Activated gamma-delta T cell treated with Interleukin-2 at 50 U/mL for 16 hours (primary cell): ENCODE measurements at places on chromosomes 6 and 20.

GRCh38 chr20:58703765-58704371 is 11.3 kb downstream of the NPEPL1 start:
- DNase-seq: no peak

DNA sequence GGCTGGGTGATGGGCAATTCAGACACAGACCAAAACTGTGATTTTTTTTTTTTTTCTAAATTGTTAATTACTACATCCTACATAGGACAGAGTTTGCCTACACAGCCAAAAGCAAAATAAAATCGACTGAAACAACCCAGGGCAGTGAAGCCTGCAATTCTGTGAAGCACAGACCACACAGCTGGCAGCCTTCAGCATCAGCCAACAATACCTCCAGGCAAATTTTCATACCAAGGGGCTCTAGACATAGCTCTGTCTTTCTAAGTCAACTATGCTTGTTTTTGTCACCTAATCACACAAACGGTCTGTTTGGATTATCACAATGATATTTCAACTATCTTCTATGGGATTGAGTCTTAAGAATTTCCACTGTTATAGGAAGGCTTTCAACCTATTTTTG is 17.6 kb downstream of the RMND1 start:
- DNase-seq: no peak

DNA sequence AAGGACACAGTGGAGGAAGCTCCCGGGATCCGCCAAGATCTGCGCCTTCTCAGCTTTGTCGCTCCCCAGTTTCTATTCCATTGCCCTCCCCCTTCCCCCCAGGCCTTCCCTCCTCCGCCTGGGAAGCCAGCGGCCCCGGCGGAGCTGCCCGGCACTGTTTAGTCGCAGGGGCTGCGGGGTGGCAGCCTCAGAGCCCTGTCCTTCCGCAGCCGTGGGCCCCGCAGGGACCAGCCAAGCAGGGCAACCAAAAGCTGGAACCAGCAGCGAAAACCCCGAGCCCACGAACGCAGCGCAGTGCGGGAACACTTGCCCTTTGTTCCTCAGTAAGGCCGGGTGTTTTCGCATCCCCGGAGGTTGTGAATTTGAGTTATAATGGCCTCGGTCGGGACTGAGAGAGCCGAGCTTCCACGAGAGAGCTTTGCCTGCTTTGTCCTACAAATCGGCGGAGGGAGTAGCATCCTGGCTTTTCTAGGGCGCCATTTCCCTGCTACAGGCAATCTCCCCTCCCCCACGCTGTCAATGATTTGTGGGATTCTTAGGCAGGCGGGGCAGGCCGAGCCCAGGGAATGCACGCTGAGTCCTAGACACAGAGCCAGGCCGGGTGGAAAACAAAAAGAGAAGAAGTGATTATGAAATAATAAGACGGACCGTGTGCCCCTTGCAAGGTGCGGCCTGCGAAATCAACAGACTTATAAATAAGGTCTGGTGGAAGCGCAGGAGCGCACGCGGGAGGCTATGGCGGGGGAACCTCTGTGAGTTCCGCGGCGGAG is 4.0 kb upstream of the TUBB2B start:
- DNase-seq: no peak

GRCh38 chr6:135622081-135622480 is 124.5 kb upstream of the AHI1 start:
- DNase-seq: no peak

DNA sequence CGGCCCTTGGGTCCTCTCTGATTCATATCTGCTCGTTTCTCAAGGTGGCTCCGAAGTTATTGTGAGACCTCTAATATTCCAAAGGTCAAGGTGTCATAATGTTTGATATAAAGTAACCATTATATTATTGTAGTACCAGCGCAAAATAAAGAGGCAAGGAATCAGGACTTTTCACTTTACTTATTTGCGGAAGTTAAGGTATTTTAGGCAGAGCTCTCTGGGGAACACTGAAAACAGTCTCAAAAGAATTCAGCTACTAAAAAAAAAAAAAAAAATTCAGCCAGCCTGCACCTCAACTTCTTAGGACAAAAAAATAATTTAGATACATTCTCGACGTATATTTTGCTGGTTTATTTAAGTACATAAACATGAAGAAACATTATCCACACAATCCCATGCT is 2.4 kb downstream of the OSER1 start:
- DNase-seq: no peak

DNA sequence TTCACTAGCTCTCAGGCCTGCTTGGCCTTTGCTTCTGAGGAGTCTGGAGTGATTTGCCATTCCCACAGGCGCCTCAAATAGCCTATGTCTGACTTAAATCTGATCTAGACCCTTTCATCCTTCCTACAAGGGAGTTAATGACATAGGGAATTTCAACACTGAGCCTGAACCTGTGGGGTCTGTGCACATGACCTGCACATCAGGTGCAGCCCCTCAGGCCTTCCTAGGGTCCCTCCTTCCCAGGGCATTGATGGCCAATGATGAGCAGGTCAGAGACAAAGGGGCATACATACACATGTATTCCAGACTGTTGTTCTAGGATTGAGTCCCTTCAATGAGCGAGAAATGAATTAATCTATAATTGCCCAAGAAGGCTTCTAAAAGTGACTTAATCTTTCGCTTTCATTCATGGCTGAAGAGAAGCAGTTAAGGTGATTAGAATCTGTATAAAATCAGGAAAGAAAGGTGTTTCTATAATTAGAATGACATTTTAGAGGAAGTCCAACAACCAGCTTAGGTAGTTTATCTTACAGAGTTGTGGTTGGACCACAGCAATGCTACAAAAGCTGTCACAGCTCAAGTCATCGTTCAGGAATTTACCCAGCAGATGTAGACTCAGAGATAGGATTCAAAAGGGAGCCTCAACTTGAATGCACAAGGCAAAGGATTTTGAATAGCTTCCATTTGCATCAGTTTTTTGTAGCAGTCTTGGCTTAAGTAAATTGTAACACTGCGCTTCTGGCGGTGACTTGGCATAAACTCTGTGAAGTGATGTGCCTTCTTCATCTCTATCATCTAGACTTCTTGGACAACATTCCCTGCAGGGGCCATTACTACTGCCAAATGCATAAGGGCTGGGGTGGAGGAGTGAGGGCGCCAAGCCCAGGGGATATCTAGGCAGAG is 27.0 kb upstream of the TBC1D7 start:
- no peak for DNase-seq

DNA sequence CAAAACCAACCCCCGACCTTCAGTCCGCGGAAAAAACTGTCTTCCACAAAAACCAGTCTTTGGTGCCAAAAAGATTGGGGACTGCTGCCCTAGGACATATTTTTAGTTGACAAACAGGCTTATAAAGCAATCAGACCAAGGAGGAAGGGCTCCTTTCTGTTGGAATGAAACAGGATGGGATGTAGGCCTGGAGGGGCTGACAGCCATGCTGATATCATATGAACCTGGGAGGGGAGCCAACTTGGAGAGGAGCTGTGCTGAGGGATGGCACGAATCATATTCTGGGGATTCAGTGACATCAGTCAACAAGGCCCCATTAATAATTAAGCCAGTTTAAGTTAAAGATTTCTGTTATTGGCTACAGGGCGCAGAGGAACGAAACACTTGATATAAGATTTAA is 225.4 kb upstream of the TSHZ2 start:
- no peak for DNase-seq

DNA sequence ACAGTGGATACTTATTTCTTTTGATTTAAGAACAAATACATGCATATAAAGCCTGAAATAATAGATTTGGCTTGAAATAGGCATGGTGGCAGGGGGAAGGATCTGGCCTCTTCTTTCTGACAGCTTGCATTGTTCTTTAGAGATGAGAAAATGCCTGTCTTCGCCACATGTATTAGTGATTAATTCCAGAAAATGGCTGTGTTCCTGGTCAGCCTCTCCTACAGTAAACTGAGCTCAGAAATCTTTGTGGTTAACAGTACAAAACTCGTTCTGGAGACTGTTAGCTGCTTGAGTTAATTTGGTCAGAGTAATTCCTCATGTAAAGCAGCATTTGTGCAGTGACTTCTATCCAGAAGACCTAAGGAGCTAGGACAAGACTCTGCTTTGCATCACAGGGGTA is 151.5 kb downstream of the EYA4 start:
- DNase-seq: no peak

DNA sequence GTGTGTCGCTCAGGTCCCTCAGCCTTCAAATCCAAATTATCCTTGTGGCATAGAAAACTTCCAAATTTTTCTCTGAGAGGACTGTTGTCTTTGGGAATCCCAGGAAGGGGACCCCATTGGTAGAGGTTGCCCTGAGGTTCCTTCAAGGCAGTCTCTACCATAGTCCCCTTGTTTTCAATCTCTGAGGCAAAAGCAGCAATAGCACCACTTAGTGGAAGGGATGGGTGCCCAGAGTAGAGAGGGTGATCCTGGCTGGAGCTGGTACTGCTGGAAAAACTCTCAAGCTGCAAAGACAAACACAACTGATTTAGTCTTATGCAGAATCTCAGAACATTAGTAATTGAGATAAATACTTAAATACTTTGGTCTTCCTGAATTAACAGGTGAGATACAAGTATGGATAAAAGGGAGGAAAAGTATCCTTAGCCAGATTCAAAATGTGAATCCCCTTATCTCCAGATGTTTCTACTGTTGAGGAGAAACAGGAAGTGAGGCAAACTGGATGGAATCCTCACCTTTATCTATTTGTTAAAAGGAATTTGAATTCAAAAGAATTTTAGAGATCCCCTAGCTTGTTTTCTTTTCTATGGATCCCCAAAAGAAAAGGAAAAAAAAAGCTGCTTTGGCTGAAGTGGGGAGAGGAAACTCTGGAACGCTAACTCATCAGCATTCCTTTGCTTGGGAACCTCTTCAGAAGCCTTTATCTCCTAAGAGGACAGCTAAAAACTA is 13.4 kb downstream of the ZNF318 start:
- no peak for DNase-seq

DNA sequence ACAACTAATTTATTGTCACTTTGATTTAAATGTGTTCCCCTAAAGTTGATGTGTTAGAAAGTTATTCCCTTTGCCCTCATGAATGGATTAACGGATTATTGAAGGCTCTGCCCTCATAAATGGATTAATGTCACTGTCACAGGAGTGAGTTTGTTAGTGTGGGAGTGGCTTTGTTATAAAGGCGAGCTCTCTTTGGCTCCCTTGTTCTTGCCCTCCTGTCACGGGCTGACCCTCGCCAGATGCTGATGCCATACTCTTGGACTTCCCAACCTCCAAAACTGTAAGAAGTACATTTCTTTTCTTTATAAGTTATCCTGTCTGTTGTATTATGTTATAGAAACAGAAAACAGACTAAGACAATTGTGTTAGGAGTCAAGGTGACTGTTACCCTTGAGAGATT is 22.7 kb upstream of the POPDC3 start:
- DNase-seq: no peak

DNA sequence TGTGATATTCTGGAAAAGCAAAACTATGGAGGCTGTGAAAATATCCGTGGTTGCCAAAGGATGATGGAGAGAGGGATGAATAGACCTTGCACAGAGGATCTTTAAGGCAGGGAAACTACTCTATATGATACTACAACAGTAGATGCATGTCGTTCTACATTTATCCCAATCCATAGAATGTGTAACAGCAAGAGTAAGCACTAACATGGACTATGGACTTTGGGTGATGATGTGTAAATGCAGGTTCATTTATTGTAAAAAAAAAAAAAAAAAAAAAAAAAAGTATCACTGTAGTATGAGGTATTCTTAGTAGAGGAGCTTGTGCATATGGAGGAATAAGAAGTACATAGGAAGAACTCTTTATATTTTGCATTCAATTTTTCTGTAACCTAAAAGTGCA is 507.5 kb downstream of the PHF3 start:
- no peak for DNase-seq

GRCh38 chr6:19662911-19663310 is 174.3 kb upstream of the ID4 start:
- no peak for DNase-seq

GRCh38 chr20:32359633-32360332 is 1.7 kb downstream of the ASXL1 start:
- DNase-seq: no peak

DNA sequence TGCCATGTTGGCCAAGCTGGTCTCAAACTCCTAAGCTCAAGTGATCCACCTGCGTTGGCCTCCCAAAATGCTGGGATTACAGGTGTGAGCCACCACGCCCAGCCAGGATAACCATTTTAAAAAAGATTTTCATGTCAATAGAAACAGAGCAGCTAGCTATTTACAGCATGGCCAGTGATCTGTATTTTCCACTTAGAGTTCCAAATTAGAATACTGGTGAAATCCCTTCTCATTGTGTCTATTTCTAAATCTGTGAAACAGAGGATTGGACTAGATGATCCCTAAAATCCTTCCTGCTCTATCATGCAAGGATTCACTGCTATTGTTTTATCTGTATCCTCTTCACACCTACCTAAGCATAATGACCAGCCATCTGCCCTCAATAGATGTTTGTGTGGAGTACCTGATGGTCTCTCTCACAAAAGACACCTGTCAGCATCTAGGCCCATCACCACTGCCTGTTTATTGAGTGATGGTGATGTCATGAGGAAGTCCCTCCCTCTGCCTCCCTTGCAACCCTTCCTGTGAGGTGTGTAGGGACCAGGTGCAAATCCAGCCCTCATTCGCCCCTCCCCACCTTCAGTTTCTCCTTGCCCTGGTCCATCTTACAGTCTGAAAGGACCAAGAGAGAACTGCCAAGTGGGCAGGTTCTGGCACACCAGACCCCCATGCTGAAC is 26.5 kb upstream of the SMIM29 start:
- no peak for DNase-seq

DNA sequence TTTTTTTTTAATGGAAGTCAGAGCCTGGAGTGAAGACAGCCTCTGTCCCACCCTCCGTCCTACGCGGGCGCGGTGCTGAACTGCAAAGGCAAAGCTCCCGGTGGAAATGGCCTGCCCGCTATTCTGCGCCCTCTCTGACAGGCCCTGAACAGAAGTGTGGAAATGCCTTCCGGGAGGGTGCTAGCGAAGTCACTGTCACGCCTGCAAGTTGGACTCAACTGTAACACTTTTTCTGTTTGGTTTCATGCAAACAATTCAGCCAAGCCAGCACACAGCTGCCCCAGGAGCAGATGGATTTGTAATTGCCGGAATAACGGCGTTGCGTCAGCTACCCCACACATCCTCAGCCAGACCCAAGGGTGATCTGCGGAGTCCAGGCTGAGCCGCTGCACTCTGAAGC is 107.6 kb downstream of the PSMB1 start:
- no peak for DNase-seq

- DNase-seq: no peak
Measured at GRCh38 chr20:57525328-57526086, 567 bp upstream of the CTCFL start.

- DNase-seq: no peak
Measured at GRCh38 chr6:16103722-16104121, 25.2 kb upstream of the MYLIP start.

DNA sequence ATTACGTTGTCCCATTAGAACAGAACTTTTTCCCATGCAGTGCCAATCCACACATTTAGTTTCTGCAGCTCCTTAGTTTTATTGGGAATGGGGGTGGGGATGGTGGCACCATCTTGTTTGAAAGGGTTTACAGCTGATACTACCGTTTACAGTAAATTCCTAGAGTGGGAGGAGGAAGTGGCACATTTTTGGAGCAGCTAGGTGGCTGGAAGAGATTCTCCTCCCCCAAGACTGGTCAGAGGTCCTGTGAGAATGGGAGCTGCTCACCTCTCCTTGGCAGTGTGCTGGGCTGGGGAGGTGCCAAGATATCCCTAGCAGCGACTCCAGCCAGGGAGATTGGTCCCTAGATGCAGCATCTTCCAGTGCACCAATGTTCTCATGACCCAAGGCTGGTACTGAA is 12.4 kb upstream of the CCN6 start:
- DNase-seq: no peak

- no peak for DNase-seq
Measured at GRCh38 chr6:152301021-152301764, 336.0 kb downstream of the SYNE1 start.

GRCh38 chr20:58209652-58210397 is 18.6 kb downstream of the ANKRD60 start:
- DNase-seq: peak; percentile 88
